ENCODE measurements at places on chromosomes 4 and X.

GRCh38 chr4:82629238-82630000 lies 67.6 kb upstream of the TMEM150C start:
- DNase-seq: no peak

GRCh38 chrX:20653070-20653469 lies 386.4 kb upstream of the RPS6KA3 start:
- DNase-seq: no peak

GRCh38 chr4:120816296-120816965 lies 106.1 kb downstream of the PRDM5 start:
- no peak for DNase-seq

DNA sequence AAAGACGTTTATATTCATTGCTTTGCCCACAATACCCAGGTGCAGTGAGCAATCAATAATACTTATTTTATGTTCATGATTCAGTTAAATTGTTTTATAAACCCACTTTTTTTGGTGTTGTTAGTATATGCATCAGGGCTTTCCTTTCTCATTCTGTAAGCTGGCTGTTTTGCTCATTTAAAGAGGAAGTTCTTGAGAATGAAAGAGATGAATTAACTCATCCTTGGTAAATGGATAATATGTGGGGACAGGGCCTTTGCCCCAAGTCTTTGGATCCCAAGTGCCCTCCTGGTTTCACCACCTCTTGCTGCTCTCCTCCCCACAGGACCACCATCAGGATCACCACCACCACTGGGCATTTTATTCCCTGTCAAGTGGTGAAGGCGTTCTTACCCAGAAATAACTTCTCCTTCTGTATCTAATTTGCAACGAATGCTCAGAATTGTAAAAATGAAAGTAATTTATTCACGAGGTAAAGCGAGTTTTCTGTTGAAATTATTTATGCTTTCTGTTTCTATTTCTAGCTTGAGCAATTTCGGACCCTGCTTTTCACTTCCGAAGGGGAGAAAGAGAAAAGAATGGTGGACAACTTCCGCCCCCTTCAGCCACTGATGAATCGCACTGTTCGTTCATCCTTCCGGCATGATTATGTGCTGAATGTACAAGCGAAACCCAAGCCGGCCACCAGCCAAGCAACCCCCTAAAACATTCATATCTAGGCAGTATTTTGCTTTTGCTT lies 8.2 kb upstream of the ZRSR2 start:
- DNase-seq: no peak

DNA sequence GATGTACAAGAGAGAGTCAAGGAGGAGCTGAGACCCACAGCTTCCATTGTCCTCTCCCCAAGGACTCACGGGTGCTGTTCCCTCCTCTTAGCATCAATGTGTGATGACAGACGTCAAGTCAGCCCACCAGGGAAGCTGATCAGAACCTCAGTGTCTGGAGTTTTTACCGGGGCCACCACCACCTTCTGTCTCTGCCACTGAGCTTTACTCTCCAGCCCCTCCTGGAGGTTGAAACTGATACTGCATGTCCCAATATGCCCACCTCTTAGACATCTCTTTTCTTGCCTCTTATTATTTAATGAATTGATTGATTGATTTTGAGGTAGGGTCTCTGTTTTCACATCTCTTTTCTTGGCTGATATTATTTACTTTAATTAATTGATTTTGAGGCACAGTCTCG lies 10.3 kb upstream of the AKAP17A start:
- DNase-seq: peak; percentile 54

DNA sequence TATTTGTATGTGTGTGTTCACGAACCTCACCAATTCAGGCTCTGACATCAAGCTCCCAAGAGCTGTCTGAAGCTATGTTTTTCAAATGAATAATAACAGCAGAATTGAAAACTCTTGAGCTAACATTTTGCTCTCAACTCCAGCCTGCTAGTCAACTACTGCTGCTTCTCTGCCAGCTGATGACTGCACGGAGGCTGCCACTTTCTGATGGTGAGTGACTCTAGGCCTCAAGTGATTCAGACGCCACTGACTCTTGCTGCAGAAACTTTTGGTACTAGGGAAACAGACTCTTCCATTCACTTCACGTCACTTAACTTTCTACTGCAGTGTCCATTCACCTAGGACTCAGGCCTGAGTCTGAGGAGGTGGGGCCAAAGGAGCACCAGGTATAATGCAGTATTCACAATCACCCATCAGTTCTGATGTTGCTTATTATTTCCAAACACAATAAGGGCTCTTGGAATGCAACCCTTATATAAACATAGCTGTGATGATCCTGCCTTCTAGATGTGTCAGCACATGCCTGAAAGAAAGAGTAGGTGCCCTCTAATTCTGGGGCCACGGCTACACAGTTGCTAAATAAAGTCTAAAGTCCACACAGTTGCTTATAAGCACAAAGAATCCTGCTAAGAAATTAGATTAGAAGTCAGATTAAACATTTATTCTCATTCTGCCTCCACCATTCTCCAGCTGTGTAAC lies 16.0 kb downstream of the PRDM8 start:
- no peak for DNase-seq

DNA sequence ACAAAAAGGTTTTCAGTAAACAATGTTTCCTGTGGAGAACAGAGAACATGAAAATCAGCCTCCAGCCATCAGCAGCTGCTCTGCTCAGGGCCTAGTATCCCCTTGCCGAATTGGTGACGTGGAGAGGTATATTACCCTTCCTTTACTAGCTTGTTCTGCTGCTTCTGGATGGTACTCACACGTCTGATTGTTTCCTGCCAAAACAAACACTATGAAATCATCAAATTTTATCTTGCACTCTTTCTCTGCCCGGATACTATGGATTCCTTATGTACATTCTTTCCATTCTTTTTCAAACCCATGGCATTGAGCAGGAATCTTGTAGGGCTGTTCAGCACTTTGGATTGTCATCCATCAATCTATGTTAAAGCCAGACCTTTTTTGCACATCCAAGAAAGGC lies 18.8 kb upstream of the METAP1 start:
- no peak for DNase-seq

- no peak for DNase-seq
Observed at GRCh38 chrX:40581336-40581920, 658 bp downstream of the ATP6AP2 start.

- DNase-seq: no peak
Observed at GRCh38 chr4:105495667-105496066, 21.8 kb upstream of the PPA2 start.

DNA sequence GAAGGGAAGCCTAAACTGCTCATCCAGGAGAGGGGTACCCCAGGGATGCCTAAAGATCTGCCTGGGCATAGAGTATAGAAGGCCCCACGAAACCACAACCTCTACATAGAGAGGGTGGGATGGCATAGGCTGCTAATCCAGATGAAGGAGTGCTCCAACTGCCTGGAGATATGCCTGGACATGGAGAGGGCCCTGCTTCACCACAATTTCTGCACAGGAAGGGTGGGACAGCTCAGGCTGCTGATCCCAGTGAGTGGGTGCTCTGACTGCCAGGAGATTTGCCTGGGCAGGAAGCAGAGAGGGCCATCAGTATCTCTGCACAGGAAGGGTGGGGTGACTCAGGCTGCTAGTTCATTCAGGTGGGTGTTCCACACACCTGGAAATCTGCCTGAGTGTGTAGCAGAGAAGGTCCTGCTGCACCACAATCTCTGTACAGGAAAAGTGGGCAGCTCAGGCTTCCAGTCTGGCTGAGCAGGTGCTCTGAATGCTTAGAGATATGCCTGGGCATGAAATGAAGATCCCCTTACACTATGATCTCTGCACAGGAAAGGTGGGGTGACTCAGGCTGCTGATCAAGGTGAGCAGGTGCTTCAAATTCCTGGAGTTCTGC lies 61.1 kb downstream of the ZNF518B start:
- no peak for DNase-seq

DNA sequence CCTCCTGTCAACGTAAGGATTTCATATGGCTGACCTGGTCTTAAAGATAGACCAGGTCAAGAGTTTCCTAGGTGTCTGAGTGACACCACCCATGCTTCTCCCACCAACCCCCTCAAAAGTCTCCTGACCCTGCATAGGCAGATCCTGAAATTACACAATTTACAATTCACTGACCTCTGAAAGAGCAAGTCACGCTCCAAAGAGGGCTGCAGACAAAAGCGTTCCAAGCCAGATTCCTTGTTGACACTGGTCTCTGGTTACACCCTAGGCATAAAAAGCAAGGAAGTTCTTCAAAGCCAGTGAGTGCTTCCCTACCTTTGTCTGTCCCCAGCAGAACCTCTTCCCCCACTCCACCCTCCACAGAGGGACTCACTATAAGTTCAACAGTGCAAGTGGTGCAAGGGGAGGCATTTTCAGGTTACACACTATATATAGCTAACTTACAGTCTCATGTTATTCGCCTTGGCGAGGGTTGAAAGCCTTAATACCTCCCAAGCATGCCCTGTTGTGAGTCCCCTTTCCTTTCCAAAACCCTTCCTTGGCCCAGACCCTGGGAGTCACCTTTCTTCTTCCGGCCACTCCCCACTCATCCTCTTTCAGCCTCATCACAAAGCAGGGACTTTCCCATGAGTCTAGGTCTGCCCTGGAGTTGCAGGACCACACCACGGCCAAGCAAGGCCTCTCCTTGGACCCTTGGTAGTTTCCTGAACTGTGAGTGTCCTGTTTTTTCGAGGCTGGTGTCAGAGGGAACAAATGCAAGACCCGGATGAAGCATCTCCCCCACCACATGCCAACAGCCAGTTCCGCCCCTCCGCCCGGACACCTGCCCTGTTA lies 58.0 kb upstream of the KLF3 start:
- no peak for DNase-seq

GRCh38 chr4:181569553-181569952 lies 673.6 kb upstream of the TENM3 start:
- DNase-seq: no peak

DNA sequence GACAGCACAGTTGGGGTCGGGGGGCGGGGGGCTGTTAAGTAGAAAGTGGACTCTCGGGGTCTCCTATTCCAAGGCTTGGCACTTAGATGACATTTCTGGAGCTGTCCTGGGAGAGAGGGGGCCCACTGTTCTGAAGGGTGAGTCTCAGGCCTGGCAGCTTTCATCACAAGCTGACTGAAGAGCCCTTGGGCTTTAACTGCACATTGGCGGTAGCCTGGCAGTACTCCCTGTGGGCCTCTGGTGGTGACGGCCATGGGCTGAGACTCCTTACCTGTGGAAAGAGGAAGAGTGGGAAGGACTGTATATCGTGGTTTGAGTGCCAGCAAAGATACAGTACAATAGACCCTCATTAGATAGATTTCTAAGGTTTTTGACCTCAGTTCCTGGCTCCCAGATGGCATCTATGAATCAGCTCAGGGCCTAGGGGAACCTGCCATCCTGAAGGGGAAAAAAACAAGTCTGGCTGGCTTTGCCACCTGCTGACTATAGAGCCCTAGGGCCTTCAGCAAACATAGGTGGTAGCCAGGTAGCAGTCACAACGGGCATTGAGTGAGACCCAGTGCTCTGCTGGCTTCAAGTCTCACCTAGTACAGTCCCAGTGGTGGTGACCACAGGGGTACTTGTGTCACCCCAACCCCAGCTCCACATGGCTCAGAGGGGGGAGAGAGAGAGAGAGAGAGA lies 87.9 kb downstream of the ANKRD17 start:
- no peak for DNase-seq

DNA sequence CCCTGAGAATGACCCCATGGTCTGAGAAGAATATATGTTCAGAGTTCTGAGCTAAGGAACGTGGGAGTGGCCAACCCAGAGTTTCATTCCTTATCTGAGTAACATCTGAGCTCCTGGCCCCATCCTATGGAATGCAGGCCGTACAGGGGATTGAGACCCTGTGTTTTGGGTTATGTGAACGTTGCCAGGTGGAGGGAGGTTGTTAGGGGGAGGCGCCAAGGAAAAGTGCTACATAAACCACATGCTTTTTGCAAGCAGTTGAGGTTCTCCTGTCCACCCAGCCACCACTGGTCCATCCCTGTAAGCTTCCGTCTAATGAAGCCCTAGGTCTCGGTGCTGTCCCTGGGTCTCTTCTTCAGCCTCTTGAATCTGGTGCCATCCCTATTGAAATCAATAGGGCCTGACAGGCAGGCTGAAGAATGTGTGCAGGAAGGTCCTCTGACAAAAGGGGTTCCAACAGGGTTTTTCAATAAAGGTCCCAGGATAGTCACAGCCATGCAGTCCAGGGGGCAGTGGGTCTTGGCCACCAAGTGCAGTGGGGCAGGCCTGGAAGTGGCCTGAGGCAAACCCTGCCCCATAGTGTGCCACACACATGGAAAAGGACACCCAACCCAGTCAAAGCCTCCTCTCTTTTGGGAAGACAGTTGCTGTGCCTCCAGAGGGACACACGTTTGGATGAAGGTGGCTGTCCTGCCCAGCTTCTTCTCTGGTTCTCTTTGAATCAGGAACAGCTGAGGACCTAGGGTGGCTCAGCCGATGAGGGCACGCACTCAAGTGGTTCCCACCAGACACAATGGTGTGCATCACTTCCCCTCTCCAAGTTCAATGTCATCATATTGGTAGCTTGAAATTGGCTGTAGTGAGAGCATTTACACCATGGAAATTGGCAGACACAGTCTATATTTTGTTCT lies 53.5 kb downstream of the HTRA3 start:
- no peak for DNase-seq

DNA sequence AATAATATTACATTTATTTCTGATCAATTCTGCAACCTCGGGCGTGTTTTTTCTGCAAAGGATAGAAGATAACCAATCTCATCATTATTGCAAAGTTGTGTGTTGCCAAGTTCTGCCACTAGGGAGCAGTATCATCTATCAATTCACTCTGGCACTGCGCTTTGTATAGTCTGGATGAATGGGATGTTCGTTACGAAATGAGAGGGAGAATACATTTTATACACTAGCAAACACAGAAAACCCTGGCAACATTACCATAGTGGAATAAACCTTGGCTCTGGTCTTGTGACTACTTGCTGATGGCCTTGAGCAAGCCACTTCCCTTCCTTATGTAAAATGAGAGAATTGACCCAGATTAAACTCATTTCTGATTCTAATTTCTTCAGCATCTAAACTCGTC lies 97.5 kb upstream of the ZNF518B start:
- peak; percentile 14 for DNase-seq

DNA sequence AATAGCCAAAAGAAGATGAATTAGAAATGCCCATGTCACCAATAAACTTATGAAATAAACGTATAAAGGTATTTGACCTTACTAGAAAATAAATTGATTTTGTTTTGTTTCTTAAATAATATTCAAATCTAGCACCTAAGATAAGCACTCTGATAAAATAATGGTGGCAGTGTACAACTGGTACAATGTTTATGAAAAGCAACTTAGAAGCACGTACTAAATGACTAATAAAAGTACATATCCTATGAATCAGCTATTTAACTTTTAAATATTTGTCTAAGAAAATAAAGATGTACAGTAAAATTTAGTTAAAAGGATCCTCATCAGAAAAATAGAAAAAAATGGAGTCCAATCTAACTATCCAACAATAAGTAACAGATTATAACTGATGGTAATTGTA lies 6.7 kb downstream of the MANBA start:
- no peak for DNase-seq

GRCh38 chr4:90226734-90227133 lies 99.5 kb downstream of the CCSER1 start:
- no peak for DNase-seq

Measured in effector CD4-positive, alpha-beta T cell (primary cell).